ENCODE measurements at places on chromosomes 2 and 18. TPM values are rescaled to one million over a fixed set of nuclear protein-coding genes. Genes with fewer than 3 reads are reported as not detected.

The SKA1 gene
- 29.5 TPM for total RNA-seq

The TXNDC2 gene
- not detected for total RNA-seq

The TUBB8B gene
- 1.4 TPM for total RNA-seq

The SPHKAP gene
- total RNA-seq: 0.14 TPM

The TMEFF2 gene
- not detected for total RNA-seq

The MEP1B gene
- total RNA-seq: not detected

DNA sequence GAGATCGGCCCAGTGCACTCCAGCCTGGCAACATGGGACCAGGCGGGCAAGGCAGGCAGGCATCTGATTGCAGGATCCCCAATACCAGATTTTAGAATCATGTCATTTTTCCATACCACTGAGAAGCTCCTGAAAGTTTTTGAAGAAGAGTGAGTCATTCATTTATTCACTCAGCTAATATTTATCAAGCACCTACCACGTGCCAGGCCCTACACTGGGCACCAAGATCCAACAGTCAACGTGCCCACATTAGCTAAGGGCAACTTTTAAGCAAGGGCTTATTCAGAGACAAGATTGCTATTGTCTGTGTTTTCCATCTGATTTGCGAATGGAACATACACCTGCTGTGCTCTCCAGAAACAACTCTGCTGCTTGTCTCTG, 126.8 kb upstream of the LGALSL start:
- no peak for DNase-seq

GRCh38 chr2:10267551-10268465, 34.9 kb upstream of the HPCAL1 start:
- peak; percentile 72 for DNase-seq

DNA sequence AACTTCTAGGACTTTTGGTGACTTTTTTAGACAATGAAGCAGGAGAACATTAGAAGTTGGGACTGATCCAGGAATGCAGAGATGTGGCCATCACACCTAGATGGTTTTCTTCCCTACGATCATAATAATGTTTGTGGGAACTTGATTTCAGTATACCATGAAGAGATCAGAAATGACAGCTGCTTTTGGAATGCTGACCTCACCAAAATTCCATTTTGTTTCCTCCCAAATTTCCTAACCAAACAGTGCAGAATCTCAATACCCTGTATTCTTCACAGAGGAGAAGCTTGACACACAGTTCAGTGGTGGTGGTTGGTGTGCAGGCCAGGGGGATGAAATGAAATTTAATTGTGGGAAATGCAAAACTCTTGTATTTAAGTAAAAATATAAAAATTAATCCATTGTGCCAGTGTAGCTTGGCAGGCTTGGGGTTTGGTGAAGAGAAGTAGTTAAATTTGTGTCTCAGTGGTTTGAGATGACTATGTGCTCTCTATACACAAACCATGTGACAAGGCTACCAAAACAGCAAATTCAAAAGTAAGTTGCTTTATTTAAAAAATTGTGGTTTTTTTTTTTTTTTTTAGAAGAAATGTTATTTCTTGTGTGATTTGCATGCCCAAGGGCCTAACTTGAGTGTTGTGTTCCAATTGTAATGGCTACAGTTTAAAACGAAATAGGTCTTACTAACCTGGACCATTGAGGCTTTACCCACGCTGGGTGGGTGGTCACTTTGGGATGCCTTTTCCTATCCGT, 252.4 kb downstream of the LPIN1 start:
- DNase-seq: no peak

DNA sequence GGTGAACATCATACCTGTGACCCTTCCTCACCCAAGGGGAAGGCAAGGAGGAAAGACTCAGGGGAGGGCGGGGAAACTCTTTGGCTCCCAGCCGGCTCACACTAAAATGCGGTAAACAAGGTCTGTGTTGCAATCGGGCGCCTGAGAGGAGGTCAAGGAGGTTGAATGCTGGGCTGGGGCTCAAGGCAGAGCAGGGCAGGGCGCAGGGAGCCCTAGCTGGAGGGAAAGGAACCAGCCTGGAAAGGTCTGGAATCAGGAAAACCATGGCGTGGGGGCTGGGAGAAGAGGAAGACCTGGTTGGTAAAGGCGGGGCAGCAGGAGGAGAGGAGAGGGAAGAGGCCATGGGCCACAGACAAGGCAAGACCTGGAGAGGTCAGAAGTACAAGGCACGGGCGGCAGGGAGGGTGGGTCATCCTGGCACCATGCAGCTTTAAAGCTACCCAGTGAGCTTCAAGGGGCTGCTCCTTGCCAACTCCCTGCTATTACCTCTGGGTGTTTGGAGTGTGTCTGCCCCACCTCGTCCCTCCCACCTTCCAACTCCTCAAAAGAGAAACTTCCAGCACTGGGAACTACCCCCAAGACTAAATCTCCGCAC, 4.8 kb upstream of the TMEM37 start:
- peak; percentile 62 for DNase-seq

DNA sequence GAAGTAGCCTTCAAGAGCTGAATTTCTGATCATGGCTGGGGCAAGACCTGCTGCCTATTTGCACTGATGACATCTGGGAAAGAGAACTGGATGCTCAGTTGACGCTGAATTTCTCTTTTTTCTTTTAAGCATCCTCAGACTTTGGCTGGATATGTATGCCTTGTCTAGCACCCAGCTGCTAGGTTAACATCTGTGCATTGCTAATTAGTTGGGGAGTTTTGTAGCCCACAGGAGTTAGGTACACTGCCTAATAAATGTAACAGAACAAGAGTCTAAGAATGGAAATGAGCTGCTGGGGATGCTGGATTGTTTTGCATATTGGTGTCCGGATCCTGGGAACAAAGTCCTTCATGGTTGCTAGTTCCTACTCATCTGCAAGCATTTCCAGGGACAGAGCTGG, 40.9 kb upstream of the STPG4 start:
- no peak for DNase-seq

DNA sequence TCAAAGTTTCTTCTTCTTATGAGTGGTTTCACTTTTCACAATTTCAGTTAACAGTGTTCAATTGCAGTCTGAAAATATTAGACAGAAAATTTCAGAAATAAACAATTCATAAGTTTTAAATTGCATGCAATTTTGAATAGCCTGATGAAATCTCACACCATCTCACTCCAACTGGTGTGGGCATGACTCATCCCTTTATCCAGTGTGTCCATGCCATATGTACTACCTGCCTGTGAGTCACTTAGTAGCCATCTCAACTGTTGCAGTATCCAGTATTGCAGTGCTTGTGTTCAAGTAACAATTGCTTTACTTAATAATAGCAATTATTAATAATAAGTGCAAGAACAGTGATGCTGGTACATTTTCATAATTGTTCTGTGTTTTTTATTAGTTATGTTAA, 1202.5 kb downstream of the DSC3 start:
- no peak for DNase-seq

DNA sequence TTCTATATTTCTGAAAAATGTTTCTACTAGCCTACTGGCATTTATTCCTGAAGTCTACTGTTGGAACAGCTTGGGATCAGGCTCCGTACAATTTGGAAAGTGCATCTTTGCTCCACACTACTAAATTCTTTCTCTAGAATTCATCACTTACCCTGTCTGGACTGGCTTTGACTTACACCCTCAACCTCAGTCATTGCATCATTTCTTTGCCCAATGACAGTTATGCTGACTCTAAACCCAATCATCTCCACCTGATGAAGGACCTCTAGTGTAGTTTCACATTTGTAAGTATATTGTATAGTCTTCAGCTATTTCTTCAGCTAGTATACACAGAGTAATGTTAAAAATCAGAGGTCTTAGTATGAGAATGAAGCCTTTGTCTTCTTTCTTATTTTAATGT, 359.6 kb upstream of the MC4R start:
- no peak for DNase-seq

DNA sequence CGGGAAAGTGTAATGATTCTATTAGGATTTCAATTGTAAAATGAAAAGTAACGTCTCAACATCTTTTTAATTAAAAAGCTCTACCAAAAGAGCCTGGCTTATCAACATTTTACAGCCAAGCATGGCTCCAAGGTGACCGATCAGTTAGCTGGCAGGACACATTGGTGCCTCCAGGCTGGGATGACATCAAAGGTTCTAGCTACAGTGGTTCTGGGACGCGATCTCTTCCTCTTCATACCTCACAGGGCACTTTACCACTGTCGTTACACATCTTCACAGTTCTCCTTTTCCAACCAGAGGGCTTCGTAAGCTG, 693 bp downstream of the ORC2 start:
- no peak for DNase-seq

DNA sequence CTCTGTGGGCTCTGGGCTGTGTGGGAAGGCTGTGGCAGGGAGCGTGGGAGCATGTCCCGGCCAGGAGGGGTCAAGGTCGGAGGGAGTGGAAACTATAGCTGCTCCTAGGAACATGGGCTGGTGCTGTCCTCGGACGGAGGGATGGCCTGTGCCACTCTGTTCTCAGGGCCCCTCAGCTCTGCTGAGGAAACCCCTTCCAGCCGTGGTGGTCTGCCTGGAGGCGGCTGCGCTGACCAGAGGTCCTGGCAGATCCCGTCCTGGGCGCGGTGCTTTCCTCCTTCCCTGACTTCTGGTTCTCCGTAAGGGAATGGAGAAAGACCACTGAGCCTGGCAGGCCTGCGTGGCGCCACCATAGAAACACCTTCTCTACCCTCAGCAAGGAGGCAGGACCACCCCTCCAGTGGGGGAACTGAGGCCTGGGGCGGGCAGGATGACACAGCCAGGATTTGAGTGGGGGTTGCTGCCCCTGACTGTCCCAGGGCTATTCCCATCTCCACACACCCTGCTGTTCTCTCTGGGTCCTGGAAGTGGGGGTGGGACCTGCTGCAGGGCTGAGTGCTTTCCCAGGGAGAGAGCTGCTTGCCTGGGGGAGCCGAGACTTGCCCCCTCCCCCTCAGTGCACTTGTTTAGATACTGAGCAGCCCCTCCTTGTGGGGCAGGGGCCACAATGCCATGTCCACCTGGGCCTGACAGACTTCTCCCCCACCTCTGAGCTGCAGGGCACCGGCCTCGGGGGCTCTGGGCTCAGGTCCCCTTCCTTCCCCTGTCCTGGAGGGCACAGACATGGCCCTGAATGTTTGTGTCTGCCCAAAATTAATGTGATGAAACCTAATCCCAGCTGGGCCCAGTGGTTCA, 301.0 kb upstream of the HS6ST1 start:
- DNase-seq: no peak

DNA sequence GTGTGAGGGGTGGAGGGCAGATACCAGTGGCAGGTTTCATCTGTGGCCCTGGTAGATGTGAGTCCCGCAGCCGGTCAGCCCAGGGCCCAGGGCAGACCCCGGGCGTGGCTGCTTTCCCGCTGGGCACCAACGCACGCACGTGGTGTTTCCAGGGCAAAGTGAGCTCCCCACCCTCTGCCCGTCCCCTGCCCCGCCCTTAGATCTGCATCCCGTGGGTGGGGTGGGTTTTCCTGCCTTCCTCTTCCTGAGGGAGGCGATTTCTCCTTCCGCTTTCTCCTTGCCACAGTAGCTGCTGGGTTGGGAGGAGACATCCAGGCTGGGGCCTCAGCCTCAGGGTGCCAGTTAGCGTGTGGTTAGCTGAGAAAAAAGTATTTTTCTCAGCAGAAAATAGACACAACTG, 49.6 kb downstream of the ODC1 start:
- no peak for DNase-seq

- no peak for DNase-seq
These were observed 6.1 kb downstream of the BMP10 start for GRCh38 chr2:68865108-68865507.

- DNase-seq: no peak
These were observed 93.0 kb upstream of the ID2 start for GRCh38 chr2:8588831-8589191.

- no peak for DNase-seq
These were observed 74.2 kb downstream of the NCAPH start for GRCh38 chr2:96409820-96410164.

GRCh38 chr18:63681449-63682340, 20.0 kb upstream of the SERPINB3 start:
- no peak for DNase-seq

DNA sequence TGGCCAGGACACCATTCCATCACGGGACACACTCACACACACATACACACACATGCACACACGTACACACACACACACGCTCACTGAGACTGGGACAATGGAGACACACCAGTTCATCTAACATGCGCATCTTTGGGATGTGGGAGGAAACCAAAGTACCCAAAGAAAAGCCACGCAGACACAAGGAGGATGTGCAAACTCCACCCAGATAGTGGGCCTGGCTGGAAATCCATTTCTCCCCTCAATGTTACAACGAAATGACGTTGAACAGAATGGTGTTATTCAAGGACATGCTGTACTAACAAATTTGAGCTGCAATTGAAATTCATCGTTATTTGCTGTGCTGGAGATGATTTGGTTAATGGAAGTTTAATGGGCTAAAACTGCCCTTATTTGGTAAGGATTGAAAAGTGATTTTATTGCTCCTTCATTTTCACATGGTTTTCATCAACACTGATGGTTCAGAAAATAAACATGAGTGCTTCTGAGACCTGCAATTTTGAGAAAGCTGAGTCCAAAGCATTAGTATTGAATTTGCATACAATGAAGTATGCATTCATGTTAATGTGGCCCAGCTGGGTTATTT, 110.0 kb downstream of the KCNE4 start:
- DNase-seq: no peak

- peak; percentile 65 for DNase-seq
These were observed 19.8 kb downstream of the PROC start for GRCh38 chr2:127437781-127438726.

GRCh38 chr2:238739668-238740067, 108.2 kb upstream of the TWIST2 start:
- peak; percentile 65 for DNase-seq

- DNase-seq: no peak
These were observed 266.8 kb upstream of the LYPD1 start for GRCh38 chr2:132936791-132937190.

DNA sequence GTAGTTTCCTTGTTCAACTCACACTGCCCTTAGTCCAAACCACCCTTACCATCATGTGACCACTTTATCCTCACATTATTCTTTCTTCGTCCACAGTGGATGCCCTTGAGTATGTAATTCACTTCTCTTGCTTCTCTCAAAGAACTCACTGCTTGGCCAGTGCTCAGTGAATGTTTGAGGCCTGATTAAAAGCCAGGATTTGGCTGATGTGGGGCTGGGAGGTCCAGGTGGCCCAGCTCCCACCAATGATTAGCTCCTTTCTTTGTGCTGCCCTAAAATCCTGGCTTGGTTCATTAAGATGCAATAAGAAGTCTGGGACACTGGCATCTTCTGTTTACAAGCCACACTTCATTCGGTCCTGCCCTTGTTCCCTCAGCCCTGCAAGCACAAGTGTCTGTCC, 97.8 kb upstream of the CELF4 start:
- no peak for DNase-seq

DNA sequence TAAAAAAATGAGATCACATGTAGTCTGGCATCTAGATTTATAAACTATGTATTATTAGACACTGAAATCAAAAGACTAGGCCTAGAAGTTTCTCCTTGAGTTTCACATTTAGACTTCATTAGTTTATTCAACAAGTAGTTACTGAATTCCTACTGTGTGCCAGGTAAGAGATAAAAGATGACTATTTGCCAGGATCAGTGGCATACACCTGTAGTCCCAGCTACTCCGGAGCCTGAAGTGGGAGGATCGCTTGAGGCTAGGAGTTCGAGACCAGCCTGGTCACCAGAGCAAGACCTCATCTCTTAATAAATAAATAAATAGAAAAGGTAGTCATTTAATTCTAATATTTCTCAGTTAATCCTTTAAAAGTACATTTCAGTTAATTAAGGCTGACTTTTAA, 2.1 kb downstream of the FAM98A start:
- DNase-seq: no peak
